ENCODE measurements at places on chromosomes 3 and 15.

DNA sequence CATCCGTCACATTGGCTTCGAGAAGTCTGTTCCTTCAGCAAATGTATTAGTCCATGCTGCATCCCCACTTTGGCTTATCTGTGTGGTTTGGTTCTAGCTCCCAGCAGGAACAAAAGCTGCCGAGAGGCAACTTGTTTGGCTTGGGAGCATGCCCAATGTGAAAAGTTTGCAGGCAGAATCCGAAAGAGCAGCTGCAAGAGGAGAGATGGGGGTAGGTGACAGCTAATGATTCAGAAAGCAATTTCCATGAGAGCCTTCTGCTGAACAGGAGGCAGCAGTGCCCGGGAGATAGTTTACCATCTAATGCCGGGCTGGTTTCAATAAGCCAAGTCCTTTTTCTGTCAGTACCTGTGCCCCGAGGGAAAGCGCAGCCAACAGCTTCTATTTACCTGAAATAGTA is 60.2 kb downstream of the GRM7 start:
- DNase-seq, result no peak

GRCh38 chr15:99981839-99982658 is 248.8 kb upstream of the LYSMD4 start:
- no peak for DNase-seq

DNA sequence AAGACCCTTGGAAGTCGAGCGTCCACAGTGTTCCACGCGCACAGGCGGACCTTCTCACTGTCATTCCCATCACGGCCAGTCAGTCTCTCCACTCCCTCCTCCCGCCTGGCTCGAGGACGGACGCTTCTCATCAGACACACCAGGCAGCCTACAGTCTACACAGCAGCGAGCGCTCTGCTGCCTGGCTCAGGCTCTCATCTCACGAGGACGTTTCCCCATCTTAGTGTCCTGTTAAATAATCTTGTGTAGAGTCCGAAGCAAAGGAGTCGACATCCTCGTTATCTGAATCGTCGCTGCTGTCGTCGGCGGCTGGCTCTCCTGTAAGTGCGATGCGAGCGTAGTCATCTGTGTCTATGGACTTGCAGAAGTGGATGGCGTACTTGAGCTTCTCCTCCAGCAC is 12.4 kb upstream of the OCA2 start:
- DNase-seq, result no peak

DNA sequence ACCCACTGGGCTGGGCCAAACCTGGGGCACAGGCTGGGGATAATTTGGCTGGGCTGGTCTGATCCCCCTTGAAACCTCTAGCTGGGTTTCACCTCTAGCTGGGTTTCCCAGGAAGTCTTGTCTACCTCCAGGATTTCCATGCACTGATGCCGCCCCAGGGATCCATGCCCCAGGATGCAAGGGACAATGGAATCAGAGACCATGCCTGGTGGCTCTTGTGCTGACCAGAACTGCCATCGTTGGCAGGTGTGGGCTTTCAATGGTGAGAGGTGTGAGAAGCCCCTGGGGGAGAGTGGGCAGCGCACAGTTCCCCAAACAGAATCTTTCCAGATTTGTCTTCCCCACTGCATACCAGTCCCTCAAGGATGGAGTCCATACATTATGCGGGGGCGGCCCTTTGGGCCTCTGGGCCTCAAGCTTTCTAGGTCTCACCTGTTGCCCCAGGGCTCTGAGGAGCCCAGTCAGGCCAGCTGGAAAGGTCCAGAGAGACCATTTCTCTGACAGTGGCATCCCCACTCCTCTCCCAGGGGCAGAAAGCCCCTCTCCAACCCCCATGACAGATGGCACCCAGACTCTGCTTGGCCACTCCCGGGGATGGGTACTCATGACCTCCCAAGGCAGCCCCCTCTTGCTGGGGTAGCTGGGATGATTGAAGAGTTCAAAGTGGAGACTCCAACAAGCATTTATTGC is 35.4 kb downstream of the EPHB3 start:
- no peak for DNase-seq

GRCh38 chr3:197022405-197023231 is 7.0 kb downstream of the MELTF start:
- no peak for DNase-seq

GRCh38 chr3:167773584-167773983 is 38.1 kb downstream of the SERPINI1 start:
- no peak for DNase-seq

DNA sequence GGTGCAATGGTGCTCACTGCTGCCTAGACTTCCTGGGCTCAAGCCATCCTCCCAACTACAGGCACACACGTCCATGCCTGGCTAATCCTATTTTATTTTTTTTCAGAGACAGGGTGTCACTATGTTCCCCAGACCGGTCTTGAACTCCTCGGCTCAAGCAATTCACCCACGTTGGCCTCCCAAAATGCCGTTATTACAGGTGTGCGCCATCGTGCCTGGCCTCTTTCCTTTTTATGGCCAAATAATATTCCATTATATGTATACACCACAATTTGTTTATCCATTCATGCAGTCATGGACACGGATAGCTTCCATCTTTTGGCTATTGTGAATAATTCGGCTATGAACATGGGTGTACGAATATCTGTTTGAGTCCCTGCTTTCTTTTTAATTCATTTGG is 962 bp upstream of the NEK4 start:
- no peak for DNase-seq

DNA sequence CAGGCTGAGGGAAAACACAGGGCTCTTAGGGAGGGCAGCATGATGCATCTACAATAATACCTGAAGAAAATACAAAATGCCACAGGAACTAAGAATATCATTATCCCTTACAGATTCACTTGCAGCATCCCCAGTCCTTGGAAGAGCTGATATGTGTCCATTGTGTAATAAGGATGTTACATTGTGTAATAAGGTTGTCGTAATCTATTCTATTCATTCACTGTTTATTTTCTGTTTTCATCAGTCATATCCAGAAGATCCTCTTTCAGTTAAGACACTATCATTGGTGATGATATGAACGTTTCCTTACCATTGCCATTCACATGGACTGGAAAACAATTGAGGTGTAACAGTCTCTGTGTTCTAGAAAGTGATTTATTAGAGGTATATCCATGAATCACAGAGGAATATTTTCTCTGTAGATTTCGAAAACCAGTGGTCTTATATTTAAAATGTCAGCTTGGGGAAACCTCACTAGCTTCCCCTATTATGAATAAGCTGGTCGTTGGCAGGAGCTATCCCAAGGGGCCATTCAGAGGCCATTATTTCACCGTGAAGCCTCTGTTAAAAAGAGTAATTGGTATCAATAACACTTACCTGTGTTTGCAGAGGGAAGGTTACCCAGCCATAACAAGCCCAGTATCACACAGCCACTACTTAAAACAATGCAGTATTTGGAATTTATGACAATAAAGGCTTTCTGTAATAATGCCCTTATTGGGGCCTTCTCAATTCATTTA is 241.1 kb downstream of the ZNF385D start:
- DNase-seq, result peak; percentile 12
